ENCODE measurements at places on chromosomes 7 and 10.

DNA sequence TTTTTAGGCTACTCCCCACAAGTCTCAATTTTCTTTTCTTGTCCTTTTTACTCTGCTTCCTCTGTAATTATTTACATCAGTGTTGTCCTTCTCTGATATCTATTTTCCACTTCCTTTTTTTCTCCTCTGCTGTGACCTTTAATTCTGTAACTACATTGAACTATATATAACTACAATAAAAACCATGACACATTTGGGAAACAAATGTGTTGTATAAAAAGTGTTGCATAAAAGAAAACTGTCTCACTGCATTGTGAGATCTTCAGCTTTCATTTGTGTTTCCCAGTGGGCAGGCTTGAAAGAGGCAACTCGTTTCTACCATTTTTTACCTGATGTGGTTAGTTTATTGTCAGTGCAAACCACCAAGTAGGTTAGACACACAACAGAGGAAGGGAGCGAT is 483.9 kb upstream of the NRP1 start:
- no peak for DNase-seq

GRCh38 chr7:131197920-131198615 is 129.6 kb upstream of the MKLN1 start:
- DNase-seq, result no peak

- no peak for DNase-seq
Measured at GRCh38 chr7:115340828-115341227, 418.9 kb downstream of the MDFIC start.

DNA sequence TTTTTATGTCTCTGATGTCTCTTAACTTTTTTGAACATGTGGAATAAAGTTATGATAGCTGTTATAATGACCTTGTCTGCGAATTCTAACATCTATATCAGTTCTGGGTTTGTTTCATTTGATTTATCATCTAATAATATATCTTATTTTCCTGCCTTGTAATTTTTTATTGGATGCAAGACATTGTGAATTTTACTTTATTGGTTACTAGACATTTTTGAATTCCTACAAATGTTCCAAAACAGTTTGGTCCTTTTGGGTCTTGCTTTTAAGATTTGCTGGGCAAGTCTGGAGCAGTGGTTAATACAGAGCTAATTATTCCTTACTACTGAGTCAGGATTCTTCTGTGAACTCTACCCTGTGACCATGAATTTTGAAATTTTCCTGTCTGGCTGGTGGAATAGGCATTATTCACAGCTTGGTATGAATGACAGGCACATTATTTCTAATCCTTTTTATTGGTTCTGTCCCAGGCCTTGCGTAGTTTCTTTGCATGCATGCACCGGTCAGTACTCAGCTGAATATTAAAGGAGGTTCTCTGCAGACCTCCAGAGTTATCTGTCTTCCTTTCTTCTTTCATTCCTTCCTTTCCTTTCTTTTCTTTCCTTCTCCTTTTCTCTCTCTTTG is 9.0 kb downstream of the CUTC start:
- no peak for DNase-seq

- DNase-seq, result no peak
Measured at GRCh38 chr7:125773113-125773785, 843.6 kb upstream of the POT1 start.

GRCh38 chr7:65304175-65304574 is 69.5 kb upstream of the ZNF92 start:
- DNase-seq, result no peak

GRCh38 chr10:48418189-48418788 is 111.8 kb downstream of the MAPK8 start:
- DNase-seq, result no peak

- no peak for DNase-seq
Measured at GRCh38 chr10:127757033-127757432, 20.0 kb downstream of the FOXI2 start.

DNA sequence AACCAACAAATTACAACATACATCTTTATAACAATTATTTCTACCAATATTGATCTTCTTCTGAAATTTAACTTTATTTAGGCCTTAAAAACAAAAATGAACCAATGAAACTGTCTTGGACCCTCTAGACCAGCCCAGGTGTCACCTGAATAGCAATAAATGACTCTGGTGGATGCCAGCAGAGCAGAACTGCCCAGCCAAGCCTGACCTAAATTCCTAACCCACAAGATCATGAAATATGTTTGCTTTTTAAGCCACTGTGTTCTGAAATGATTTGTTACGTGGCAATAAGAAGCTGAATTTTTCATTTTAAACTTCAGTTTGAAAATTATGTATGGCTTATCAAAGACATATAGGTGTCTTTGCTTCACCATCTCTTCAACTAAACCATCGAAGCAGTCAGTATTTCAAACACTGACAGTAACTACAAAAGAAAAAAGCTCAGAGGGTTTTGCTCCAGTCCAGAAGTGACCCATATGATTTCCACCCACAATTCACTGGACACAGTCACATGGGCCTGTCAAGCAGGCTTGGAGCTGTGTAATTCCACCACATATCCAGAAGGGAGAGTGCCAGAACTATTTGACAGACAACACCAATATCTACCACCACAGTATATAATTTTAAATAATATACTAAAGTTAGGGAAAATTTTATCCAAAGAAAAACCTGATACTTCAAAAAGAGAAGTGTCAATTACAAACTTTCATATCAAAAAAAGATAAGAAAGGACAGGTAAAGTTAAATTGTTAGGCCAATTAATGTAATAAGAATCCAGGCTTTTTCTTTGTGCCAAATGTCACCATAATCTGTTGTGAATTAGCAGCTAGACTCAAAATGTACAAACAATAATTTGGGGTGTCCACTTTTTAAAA is 94.5 kb downstream of the KMT2C start:
- DNase-seq, result no peak

DNA sequence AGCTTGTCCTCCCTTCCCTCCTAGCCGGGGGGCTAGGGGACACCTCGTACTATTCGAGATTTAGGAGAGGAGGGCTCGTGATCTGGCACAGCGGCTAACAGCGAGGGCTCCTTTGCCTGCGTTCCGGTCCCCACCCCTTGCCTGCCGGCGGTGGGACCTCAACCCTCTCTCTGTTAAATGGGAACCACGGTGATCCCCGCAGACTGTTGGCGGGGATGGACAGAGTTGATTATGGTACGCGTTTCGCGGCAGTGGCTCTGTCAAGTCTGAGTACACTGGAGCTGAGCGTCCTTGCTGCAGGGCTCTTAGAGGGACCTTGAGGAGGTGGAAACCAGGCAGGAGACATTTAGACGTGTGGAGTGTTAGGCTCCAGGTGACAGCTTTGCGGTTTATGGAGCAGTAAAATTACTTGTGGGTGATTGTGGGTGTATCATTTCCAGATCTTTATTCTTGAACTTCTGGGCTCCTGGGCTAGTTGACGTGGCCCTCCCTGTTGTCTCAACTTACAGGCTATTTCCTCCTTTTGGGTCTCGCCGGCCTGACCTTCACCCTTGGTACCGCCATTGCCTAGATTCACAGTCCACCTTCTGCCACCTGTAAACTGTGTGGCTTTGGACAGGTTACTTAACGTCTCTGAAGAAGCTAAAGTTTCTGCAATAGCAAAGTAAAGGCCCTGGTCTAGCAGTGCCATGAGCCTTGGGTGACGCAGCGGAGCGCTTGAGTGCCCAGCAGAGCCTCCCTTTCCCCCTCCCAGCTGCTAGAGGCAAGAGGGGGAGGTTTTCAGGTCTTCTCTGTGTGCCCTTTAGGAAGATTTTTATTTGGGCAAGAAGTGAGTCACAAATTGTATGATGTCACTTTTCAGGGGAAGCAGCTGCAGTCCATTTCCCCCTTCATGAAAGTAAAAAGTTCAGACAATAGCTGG is 739 bp downstream of the CASP7 start:
- DNase-seq, result no peak

GRCh38 chr7:116552602-116553001 is 27.8 kb downstream of the CAV1 start:
- no peak for DNase-seq

DNA sequence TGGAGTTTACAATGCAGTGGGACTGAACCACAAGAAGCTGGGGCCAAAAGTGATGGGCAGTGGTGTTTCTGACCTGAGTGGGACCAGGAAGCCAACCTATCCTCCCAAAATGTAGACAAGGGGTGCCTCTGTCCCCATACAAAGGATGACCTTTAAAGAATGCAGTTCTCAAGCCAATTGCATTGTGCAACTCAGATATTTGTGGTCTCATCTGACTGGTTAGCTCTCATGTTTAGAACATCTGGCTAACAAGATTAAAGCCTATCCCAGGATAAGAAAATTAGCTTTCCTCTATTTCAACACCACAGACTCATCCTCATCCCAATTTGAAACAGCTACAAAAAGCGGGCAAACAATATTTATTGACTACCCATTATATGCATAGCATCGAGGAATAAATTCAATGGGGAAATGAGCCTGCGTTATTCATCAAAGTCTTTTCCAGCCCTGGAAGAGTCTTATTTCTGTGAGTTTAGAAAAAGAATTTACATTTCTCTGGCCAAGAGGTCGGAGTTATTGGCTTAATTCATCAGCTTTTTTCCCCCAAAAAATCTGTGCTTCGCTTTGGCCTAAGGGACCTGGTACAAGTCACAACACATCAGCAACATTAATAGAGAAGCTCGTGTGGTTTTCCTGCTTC is 26.7 kb downstream of the ELMO1 start:
- DNase-seq, result no peak

- DNase-seq, result no peak
Measured at GRCh38 chr10:121655254-121656144, 57.3 kb upstream of the FGFR2 start.

DNA sequence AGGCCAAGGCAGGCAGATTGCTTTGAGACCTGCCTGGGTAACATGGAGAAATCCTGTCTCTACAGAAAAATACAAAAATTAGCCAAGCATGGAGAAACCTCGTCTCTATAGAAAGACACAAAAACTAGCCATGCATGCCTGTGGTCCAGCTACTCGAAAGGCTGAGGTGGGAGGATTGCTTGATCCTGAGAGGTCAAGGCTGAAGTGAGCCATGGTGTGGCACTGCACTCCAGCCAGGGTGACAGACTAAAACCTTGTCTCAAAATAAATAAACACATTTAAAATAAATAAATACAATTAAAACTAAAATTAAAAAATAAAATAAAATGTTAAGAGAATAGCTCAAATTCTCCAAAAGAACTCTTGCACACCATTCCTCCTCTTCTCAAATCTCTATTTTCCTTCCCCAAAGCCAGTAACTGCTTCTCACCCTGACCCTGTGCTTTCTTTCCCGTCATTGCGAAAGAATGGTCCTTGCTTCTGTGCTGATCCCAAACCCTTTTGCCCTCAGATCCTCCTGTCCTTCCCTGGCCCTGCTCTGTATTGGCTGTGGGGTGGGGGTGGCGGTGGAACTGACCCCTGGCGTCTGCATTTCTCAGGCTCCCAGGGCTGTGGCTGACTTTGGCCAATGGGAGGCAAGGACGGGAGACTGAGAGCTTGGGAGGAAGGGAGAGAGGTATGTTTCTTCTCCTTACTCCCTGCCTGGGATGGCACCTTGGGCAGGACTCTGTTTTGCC is 12.4 kb downstream of the SRGN start:
- no peak for DNase-seq

GRCh38 chr10:60541451-60541850 is 151.8 kb upstream of the ANK3 start:
- no peak for DNase-seq

DNA sequence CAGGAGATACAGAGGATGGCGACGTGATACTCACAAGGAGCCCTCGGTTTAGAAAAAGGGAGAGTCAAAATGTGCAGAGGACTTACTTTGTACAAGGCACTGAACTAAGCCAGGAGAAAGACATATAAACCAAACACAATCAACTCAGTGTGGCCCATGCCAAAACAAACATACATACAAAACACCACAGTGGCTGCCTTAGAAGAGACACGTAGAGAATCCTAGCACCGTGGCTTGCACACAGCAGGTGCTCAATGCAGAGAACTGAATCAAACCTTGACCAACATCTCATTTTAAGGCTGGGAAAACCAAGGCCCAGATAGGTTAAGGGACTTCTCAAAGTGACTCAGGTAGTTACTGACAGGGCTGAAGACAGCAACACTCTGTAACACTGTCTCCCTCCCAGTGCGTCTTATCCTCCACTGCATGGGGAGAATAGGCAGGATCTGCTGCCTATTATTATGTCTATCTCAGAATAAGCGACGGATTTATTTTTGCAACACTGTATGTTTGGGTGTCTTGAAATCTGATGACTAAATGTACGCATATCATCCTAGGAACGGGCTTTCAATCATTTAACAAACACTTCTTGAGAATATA is 11.0 kb downstream of the SORBS1 start:
- DNase-seq, result no peak

DNA sequence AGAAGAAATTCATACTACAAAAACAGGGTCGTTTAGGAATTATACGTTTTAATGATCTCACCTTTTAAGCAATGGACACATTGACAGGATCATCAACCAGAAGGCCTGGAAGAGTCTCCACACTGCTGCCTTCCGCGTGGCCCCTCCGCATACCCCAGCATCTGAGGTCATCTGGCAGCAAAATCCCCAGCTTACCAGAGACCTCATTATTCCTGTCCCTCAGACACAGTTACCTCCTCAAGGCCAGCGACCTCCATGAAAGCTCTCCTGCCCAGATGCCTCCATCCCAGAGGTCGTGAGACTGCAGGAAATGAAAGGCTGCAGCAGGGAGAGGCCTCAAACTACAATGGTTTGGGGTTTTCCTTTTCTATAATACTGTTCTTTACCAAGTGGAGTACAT is 14.8 kb upstream of the GSAP start:
- DNase-seq, result no peak

DNA sequence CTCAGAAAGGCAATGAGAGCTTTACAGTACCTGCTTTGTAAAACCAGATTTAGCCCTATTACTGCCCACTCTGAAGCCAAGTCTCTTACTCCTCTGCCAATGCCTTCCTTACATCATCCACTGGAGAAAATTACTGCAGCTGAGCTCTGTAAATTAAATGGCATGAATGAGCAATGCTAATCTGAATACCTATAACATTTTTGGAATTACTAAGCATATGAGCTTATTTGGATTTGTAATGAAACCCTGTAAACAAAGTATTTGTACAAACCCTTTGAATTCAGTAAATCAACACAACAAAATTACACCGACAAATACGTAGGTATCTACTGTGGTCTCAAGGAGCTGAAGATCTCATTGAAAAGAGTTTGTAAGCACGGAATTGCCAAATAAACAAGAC is 12.1 kb upstream of the CCNY start:
- DNase-seq, result no peak

- DNase-seq, result no peak
Measured at GRCh38 chr10:5090551-5090950, 3.7 kb upstream of the AKR1C3 start.

DNA sequence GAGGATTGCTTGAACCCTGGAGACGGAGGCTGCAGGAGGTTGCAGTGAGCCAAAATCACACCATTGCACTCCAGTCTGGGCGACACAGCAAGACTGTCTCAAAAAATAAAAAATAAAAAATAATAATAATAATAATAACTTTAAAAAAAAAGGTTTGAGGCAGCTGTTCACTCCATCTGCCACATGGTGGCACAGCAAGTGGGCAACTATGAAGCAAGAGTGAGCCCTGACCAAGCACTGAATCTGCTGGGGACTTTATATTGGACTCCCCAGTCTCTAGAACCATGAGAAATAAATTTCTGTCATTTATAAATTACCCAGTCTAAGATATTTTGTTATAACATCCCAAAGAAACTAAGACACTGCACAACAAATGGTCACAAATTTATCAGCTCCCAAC is 14.6 kb upstream of the BRI3 start:
- no peak for DNase-seq

GRCh38 chr10:98361131-98362025 is 53.6 kb downstream of the PYROXD2 start:
- no peak for DNase-seq

Measured in activated T-cell treated with anti-CD3 and anti-CD28 coated beads for 1 hour (primary cell).